Renal cortical epithelial cell (primary cell): ENCODE measurements at places on chromosomes 2 and 18.

- no peak for DNase-seq
Measured at GRCh38 chr2:85631316-85631715, 15.3 kb downstream of the USP39 start.

DNA sequence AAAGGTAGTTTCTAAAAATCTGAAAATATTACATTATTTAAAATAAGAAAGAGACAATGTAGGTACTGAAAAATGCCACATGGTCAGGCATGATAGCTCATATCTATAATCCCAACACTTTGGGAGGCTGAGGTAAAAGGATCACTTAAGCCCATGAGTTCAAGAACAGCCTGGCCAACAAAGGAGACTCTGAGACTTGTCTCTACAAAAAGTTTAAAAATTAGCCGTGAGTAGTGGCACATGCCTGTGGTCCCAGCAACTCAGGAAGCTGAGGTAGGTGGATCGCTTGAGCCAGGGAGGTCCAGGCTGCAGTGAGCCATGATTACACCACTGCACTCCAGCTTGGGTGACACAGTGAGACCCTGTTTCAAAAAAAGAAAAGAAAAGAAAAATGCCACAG, 21.8 kb downstream of the ATAD2B start:
- DNase-seq = peak; percentile 67

- DNase-seq = no peak
Measured at GRCh38 chr2:165868211-165868610, 74.2 kb upstream of the GALNT3 start.

GRCh38 chr2:160332318-160332717, 132.2 kb upstream of the ITGB6 start:
- peak; percentile 38 for DNase-seq

DNA sequence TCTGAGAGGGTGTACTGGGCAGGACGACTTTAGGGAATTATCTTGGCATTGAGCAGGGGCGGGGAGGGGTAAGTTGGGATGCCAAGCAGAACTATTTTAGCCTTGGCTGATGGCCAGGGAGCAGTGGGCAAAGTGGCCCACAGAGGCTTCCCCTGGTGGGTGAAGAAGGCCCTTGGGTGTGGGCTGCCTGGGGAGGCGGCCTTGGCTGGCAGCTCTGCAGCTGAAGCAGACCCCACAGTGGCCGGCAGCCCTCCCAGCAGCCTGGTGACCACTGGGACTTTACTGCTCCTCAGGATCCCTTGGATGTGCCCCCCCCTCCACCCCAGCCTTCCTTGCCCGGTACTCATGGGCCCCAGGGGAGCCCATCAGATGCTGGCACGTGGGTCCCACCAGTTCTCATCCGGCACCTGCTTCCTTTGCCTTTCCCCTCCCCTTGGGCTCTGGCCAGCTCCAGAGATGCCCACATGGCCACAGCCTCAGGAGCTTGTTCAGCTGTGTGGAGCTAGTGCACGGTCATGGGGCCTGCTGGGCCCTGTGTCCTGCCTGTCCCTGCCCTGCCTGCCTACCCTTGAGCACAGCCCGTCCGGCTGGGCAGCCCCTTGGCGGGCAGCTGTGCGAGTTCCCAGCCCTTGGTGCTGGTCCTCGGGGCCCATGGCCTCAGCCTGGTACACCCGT, 122.1 kb upstream of the HS6ST1 start:
- no peak for DNase-seq
